ENCODE measurements at places on chromosomes 2 and 18.

GRCh38 chr2:235382179-235382578 is 111.7 kb upstream of the AGAP1 start:
- no peak for DNase-seq

GRCh38 chr2:119477113-119477505 is 45.5 kb downstream of the TMEM37 start:
- no peak for DNase-seq

GRCh38 chr18:1104181-1104881 is 199.7 kb downstream of the ADCYAP1 start:
- DNase-seq = peak; percentile 76

DNA sequence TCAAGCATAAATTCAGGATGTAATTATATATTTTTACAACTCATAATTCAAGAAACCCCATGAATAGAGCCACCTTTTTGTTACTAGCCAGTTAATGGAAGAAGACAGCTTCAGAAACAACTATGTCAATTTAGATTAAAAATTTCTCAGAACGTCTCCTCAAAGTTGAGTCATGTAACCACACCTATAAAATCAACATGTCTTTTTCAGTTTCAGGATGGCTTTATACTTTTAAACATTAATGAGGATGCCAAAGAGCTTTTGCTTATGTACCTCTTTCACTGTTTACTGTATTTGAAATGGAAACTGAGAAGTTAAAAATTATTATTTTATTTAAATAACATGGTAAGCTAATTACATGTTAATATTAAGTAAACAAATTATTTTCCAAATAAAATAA is 280.1 kb downstream of the PTH2R start:
- no peak for DNase-seq

DNA sequence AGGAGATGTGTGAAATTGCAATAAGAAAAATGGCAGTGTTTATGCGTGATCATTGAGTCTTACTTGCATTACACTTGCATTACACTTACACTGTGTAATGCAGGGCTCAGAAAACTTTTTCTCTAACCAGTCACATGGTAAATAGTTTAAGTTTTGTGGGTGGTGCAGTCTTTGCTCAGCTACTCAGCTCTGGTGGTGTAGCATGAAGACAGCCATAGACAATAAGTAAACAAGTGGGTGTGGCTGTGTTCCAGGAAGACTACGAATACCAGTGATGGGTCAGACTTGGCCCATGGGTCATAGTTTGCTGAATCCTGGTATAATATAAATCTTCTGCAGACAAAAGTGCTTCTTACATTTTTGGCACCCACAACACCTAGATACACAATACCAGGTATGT is 115.6 kb upstream of the CYP1B1 start:
- no peak for DNase-seq

DNA sequence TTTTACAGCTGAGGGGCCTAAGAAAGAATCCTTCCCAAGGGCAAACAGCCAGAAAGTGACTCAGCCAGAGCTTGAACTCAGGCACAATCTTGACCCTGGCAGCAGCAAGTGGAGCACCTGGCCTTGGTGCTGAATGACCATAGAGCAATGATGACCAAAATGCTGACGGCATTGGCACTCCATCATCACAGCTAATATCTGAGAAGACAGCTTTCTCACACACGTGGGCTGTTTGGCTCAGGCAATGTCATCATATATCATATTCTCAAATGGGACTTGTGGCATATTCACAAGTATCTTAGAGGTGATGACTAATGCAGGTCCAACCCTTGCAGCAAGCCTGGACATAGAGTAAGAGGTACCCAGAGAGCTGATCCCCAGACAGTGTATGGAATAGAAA is 443.9 kb upstream of the MYT1L start:
- DNase-seq = no peak

GRCh38 chr2:28294451-28294850 is 98.2 kb upstream of the FOSL2 start:
- no peak for DNase-seq

DNA sequence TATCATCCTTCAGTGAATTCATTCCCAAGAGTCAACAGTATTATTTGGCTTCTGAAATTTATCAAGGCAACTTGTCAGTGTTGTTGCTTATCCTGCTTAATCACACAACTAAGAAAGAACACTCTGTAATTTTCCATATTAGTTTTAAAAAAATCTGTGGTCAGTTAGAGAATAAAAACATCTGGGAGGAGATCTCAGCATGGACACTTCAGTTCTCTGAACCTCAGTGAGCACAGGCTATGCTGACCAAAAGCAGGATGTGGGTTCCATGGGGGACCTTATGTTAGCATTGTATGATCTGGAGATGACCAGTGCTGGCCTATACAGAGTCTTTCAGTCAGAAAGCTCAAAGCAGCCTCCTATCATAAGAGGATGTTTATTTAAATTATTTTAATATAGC is 79.1 kb upstream of the KLHL14 start:
- DNase-seq = no peak

GRCh38 chr2:152542995-152543481 is 174.2 kb downstream of the PRPF40A start:
- peak; percentile 96 for DNase-seq

DNA sequence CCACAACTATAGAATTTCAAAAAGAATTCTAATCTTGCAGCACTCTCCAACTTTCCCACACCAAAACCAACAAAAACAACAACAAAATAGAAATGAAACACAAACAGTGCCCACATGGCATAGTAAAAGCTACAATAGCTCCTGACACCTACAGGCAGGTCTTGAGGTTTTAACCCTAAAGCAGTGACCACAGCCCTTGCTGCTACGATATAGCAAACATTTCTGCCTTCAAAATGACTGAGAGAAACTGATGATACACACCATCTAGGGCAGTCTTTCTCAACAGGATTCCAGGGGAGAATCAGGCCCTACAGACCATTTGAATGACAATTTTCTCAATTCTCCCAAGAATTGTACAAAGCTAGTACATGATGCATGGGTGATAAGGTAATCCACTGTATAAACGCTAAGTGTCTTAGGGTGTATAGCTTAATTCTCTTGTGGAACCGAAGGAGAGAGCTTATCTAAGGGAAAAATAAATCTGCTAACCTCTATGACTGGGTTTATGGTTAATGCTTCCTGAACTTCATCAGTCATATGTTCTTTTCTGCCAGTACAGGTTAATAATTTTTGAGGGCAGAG is 46.5 kb downstream of the TRAK2 start:
- DNase-seq = no peak

- no peak for DNase-seq
These were observed 261.8 kb upstream of the CHAC2 start for GRCh38 chr2:53505826-53506225.

- no peak for DNase-seq
These were observed 27.1 kb downstream of the SMIM21 start for GRCh38 chr18:75400366-75400765.

DNA sequence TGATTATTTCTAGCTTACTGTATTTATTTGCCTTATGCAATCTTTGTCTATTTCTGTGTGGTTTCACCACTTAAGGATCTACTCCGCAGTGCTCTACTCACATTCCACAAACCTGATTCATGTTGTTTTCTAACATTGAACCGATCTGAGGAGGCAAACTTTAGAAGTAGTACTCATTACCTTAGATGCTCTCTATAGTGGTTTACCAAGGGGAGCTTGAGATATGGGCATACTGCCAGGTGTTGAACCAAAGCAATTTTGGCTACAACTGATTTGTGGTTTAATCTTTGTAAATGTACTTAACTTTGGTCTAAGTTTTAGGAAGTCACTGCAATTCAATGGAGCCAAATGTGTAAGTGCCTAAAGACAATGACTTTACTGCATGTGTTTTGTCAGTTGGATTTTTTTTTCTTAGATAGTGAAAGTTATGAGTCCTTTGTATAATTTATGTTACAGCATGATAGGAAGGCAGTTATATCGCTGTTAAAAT is 50.1 kb downstream of the MAP2 start:
- DNase-seq = peak; percentile 98

GRCh38 chr2:44171018-44171417 is 2.3 kb downstream of the PPM1B start:
- peak; percentile 9 for DNase-seq

- DNase-seq = no peak
These were observed 14.7 kb downstream of the LINC00305 start for GRCh38 chr18:64134044-64134747.

DNA sequence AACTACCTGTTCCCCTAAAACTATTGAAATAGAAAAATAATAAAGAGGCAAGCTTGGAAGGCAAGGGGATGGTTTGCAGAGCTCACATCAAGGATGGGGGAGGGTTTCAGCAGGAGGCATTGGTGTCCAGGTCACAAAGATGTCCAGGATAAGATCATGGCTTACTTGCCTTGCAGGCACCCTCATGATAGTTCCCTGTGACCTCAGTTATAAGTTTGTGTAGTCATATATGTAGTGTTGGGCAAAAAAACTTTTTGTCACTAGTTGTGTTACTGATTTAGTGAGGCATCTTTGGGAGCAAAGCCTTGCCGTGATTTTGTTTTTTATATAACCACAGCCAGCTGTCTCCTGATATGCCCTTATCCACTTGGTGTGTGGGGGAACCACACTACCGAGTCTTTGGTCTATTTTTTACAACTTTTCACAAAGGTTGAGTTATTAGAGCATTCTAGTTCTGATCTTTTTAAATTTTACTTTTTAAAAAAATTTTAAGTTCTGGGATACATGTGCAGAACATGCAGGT is 53.3 kb downstream of the IL1R2 start:
- no peak for DNase-seq

GRCh38 chr2:172430027-172430426 is 2.6 kb downstream of the ITGA6 start:
- no peak for DNase-seq
